Choroid plexus epithelial cell (primary cell): ENCODE measurements at places on chromosomes 2 and 18.

DNA sequence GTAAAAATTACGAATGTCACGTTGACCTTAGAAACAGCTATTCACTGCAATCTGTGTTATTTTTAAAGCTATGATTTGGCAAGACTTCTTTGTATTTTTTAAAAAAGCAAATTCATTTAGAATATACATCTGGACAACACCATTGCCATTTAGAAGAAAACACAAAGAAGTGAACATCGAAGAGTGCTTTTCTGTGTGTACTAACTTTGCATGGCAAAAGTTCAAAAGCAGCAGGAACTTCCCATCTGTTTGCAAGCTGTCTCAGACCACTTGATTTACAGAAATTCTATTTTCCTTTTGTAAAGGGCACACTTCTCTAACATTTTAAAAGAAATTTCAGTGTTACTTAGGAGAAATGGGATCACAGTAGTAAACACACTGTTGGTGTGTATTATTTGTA is 145.9 kb downstream of the CALCRL start:
- DNase-seq = peak; percentile 87

DNA sequence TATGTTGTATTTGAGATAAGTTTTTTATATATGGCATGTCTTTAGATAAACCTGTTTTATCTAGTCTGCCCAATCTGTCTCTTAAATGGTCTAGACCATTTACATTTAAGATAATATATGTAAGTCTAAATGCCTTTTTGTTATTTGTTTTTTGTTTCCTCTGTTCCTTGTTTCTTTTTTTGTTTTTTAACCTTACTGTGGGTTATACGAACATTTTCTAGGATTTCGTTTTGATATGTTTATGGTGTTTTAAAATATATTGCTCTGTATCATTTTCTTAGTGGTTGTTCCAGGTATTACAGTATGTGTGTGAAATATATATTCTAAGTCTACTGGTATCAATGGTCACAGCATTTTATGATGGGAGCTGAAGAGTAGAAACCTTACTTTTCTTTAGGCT is 13.3 kb downstream of the BCL2L11 start:
- no peak for DNase-seq

DNA sequence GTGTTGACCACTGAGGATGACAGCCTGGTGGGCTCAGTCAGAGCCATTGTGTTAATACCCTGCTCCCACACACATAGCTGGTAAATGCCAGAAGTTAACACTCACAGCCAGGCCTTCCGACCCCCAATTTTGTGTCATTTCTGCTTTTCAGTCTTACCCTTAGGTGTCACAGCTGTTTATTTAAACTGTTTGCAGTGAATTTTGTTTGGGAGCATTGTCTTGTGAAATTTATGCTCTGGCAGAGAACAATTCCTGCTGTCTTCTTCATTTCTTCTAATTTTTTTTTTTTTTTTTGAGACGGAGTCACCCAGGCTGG is 8.2 kb downstream of the LPIN1 start:
- no peak for DNase-seq

DNA sequence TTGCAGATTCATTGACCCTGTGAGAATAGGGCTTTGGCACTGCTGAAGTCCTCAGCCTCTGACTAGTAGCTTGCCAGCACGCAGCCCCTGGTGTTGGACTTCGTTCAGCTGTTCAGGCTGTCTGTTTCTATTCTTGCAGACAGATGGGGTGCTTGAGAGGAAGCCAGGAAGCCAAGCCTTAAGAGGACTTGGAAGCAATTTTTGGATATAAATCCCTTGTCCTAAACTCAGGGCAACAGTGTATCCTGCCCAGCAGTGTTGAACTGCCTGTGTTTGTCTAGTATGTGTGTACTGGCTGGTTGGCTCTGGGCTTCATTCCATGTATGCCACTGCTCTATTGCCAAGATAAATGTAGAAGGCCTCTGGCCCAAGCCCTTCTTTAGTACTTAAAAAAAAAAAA is 108.6 kb downstream of the COMMD1 start:
- peak; percentile 86 for DNase-seq

GRCh38 chr2:17547737-17548136 is 7.2 kb downstream of the VSNL1 start:
- no peak for DNase-seq

GRCh38 chr18:43061816-43062215 is 53.7 kb downstream of the RIT2 start:
- no peak for DNase-seq

DNA sequence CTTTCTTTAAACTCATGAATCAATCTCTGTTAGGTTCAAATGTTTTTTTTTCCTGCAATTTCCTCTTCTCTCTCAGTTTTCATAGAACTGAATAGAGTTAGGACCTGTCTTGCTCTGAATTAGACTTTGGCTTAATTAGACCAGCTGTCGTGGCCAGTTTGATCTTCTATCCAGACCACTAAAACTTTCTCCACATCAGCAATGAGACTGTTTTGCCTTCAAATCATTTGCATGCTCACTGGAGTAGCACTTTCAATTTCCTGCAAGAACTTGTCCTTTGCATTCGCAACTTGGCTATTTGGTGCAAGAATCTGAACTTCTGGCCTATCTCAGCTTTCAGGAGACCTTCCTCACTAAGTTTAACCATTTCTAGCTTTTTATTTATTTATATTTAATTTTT is 2002.2 kb upstream of the PIK3C3 start:
- no peak for DNase-seq
